Ovary (tissue), 10 donors: ENCODE measurements at places on chromosomes 6 and 20. TPM values are rescaled to one million over a fixed set of nuclear protein-coding genes. Genes with fewer than 3 reads are reported as not detected.

The PLN gene
- total RNA-seq: 38.7 TPM

The DNAH8 gene
- under 0.01 TPM for total RNA-seq

The SLC22A3 gene
- 42.5 TPM for total RNA-seq

The TRIM27 gene
- total RNA-seq: 45.6 TPM

- H3K27ac ChIP-seq: no peak overlapping the region
- H3K4me3 ChIP-seq: no peak overlapping the region
- no peaks in the 10 kb centered on the region for H3K27me3 ChIP-seq
- no peaks in the 10 kb centered on the region for H3K36me3 ChIP-seq
- H3K4me1 ChIP-seq: peaks cover 5% of the 10 kb centered on the region
Measured at GRCh38 chr20:2658414-2659354, 5.3 kb downstream of the IDH3B start.

DNA sequence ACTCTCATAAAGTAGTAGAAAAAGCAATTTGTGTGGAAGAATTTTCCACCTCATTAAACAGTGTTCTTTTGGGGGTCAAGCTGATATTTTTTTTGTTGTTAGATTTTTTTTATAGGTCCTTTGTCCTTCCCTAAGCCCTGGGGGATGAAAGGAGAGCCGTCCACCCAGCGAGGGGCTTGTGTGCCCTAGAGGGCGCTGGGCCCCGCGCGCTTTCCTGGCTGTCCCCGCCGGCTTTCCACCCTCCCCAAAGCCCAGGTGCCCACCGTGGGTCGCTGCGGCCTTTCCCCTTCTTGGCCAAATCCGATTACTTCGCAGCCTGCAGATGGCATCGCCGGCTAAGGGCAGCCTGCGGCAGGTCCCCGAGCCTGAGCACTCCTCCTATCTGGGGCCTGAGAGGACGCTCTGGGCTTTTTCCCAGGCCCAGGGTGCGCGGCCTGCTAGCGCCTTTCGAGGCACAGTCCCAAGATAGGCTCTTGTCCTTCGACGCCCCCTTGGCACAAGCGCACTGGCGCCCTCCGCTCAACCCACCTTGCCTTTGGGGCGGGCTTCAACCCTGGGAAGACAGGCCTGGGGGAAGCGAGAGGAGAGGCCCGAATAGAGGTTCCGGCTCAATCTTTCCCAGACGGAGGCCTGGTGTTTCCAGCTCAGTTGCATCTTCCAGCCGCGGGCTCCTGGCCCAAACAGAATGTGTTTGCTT lies 33.6 kb downstream of the TFAP2A start:
- peaks cover 2% of the 10 kb centered on the region for H3K4me1 ChIP-seq
- H3K27me3 ChIP-seq: no peaks in the 10 kb centered on the region
- H3K27ac ChIP-seq: no peak overlapping the region
- H3K36me3 ChIP-seq: no peaks in the 10 kb centered on the region
- no peak for DNase-seq

GRCh38 chr6:111276736-111277135 lies 189.4 kb downstream of the SLC16A10 start:
- no peaks in the 10 kb centered on the region for H3K4me1 ChIP-seq
- H3K36me3 ChIP-seq: no peaks in the 10 kb centered on the region
- H3K4me3 ChIP-seq: no peak overlapping the region
- no peak overlapping the region for H3K27ac ChIP-seq
- DNase-seq: no peak

DNA sequence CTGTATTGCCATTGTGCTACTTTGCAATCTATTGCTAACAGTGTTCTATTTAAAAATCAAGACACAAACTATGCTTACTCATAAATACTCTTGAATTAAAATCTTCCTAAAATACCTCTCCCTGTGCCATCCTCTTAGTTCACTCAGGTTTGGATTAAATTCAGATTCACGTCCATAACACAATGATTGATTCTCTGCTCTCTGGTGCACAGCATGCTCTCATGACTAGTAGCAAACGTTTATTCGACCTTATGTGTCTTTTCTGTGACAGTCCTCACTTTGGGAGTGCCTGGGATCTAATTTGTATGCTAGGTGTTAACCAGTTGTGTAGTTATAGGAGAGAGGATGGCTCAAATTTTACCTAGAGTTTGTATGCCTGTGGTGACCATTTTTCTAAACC lies 270.4 kb upstream of the FKBP1C start:
- no peaks in the 10 kb centered on the region for H3K36me3 ChIP-seq
- no peak overlapping the region for H3K27ac ChIP-seq
- no peaks in the 10 kb centered on the region for H3K4me1 ChIP-seq
- no peak overlapping the region for H3K4me3 ChIP-seq
- no peak for DNase-seq

DNA sequence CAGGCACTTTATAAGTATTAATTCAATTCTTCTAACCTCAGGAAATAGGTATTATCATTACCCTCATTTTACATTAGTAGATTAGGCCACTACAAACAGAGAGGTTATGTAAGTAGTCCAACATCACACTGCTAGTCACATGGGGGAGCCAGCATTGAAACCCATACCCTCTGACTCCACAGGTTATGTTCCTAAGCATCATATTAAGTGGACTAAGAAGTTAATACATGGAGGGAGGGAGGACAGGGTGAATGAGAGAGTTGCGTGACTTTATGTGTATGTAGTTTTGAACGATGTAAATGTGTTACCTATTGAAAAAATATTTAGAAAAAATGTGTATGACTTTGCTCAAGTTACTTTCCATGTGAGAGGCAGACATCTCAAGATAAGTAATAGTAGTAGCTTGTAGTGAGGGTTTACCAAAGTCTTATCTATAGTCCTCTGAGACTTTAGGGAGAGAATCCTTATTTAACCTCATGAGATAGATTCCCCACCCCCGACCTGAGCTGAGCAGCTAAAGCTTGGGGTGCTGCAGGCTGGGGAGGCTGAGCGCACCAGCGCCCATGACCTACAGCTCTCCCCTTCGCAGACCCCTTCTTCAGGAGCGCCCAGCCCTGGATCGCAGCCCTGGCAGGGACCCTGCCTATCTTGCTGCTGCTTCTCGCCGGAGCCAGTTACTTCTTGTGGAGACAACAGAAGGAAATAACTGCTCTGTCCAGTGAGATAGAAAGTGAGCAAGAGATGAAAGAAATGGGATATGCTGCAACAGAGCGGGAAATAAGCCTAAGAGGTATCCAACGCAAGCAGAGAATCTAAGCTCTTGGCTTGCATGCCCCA lies 7.5 kb downstream of the BTN3A2 start:
- no peaks in the 10 kb centered on the region for H3K4me1 ChIP-seq
- no peak for DNase-seq
- H3K27me3 ChIP-seq: no peaks in the 10 kb centered on the region
- no peaks in the 10 kb centered on the region for H3K36me3 ChIP-seq
- no peak overlapping the region for H3K27ac ChIP-seq

DNA sequence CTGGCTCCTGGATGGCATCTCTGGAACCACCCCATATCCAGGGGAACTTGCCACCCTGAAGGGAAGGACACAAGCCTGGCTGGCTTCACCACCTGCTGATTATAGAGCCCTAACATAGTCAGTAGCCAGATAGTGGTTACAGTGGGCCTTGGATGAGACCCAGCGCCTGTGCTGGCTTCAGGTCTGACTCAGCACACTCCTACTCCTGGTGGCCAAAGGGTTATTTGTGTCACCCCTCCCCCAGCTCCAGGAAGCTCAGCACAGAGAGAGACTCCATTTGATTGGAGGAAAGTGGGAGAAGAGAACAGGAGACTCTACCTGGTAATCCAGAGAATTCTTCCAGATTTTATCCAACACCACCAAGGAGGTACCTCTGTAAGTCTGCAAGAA lies 12.8 kb downstream of the SNX14 start:
- H3K27ac ChIP-seq: no peak overlapping the region
- H3K27me3 ChIP-seq: no peaks in the 10 kb centered on the region
- no peaks in the 10 kb centered on the region for H3K36me3 ChIP-seq
- no peak overlapping the region for H3K4me3 ChIP-seq

- DNase-seq: no peak
- H3K4me3 ChIP-seq: no peak overlapping the region
- no peaks in the 10 kb centered on the region for H3K27me3 ChIP-seq
- no peak overlapping the region for H3K27ac ChIP-seq
- H3K36me3 ChIP-seq: no peaks in the 10 kb centered on the region
- H3K4me1 ChIP-seq: peaks cover 2% of the 10 kb centered on the region
Measured at GRCh38 chr6:34316431-34317171, 67.8 kb upstream of the SMIM29 start.

- no peaks in the 10 kb centered on the region for H3K36me3 ChIP-seq
- no peaks in the 10 kb centered on the region for H3K27me3 ChIP-seq
- H3K4me1 ChIP-seq: no peaks in the 10 kb centered on the region
- no peak overlapping the region for H3K27ac ChIP-seq
- no peak overlapping the region for H3K4me3 ChIP-seq
Measured at GRCh38 chr6:3977875-3978711, 100.8 kb downstream of the FAM217A start.

- H3K4me3 ChIP-seq: no peak overlapping the region
- no peaks in the 10 kb centered on the region for H3K36me3 ChIP-seq
- DNase-seq: no peak
Measured at GRCh38 chr20:3922223-3922982, 33.2 kb downstream of the PANK2 start.

DNA sequence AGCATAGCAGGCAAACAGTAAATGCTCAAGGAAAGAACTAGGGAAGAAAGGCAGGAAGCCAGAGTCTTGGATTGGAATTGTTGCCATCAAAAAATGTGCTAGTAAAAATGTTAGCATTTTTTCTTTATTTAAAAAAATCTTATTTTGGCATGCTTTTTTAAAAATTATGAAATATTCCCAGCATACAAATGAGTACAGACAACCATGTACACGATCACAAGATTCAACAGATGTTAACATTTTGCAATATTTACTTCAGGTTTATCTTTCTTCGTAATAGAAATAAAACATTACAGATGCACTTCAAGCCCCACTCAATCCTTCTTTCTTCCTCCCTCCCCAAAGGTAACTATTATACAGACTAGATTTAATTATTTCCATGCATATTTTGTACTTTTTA lies 27.4 kb upstream of the NOP56 start:
- no peak overlapping the region for H3K27ac ChIP-seq
- H3K4me3 ChIP-seq: no peak overlapping the region
- H3K36me3 ChIP-seq: no peaks in the 10 kb centered on the region
- no peak for DNase-seq

DNA sequence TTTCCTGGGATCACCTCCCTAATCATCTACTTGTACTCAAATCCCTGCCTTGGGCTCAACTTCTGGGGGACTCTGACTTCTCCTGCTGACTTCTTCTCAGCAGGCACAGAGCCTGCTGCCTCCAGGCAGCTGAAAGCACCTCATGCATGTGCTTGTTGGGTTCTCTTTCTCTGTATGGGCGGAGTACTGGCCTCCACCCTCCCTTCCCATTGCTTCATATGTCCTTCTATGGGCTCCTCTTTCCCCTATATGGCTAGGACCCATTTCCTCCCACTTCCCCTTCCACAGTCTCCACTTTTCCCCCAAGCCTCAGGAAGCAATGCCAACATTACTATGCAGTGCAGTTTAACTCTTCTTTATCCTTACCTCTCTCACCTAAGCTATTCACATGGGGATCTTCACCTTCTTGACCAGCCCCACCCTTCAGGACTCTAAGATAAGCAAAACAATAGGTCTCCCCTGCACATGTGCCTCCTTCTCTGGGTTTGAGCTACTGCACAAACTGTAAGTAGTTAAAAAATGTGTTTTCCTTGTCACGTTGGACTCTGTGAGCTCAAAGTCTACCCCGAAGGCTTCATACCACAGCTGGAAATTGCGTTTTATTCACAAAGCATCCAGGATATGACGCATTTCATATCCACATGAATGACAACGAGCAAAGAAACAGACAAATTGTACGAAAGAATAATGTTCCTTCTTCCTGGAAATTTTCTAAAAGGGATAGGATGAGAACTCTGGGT lies 93.7 kb downstream of the CDS2 start:
- H3K27ac ChIP-seq: no peak overlapping the region
- H3K4me1 ChIP-seq: no peaks in the 10 kb centered on the region
- H3K27me3 ChIP-seq: no peaks in the 10 kb centered on the region
- no peaks in the 10 kb centered on the region for H3K36me3 ChIP-seq

DNA sequence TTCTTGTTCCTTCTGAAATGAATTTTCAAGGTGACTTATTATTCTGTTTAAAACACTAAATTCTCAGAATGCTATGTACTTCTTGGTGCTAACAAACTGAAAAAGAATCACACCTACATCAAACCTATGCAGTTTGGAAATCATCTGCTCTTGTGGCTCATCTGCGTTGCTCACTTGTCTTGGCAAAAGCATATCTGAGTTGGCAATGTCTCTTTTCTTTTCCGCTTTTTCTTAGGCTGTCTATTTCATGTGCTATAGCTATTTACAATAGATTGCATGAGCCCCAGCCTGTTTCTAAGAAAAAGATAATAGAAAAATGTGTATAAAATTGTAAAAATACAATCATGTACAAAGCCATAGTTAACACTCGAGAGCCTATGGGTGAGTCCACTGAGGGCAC lies 348.9 kb upstream of the AGPAT4 start:
- no peaks in the 10 kb centered on the region for H3K4me1 ChIP-seq
- H3K4me3 ChIP-seq: no peak overlapping the region
- no peak for DNase-seq
- H3K27ac ChIP-seq: no peak overlapping the region
- H3K27me3 ChIP-seq: no peaks in the 10 kb centered on the region

- no peaks in the 10 kb centered on the region for H3K36me3 ChIP-seq
- peaks cover 5% of the 10 kb centered on the region for H3K4me1 ChIP-seq
- no peak overlapping the region for H3K4me3 ChIP-seq
Measured at GRCh38 chr6:20126789-20127653, 85.2 kb downstream of the MBOAT1 start.

GRCh38 chr20:52132337-52132736 lies 59.2 kb downstream of the ZFP64 start:
- H3K4me3 ChIP-seq: no peak overlapping the region
- H3K27ac ChIP-seq: no peak overlapping the region
- no peak for DNase-seq
- H3K4me1 ChIP-seq: no peaks in the 10 kb centered on the region
- H3K36me3 ChIP-seq: no peaks in the 10 kb centered on the region
- no peaks in the 10 kb centered on the region for H3K27me3 ChIP-seq

DNA sequence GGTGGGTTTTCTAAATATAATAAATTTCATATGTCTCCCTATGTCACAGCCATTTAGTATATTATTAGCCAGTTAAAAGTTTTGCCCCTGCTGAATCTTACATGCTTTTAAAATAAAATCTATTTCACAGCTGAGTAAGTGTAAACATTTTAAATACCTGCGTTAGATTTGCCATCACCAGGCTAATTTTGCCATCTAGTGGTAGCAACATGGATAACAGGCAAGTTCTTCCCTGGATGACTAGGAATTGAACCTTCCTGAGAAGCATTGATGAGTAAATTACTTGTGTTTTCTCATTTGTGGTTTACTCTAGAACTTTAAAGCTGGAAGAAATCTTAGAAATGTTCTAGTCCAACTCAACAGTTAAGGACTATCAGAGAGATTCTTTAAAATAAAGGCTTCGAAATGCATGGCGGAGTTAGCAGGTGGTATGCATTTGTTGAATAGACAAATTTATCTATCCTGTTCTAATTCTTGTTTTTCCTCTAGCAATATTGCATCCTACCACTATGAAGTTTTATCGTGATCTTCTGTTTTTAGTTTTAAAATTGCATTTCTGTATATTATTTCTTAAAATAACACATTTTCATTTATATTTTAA lies 2.6 kb downstream of the PRSS35 start:
- H3K4me1 ChIP-seq: peaks cover 6% of the 10 kb centered on the region
- DNase-seq: no peak
- H3K4me3 ChIP-seq: no peak overlapping the region
- H3K36me3 ChIP-seq: no peaks in the 10 kb centered on the region
- no peaks in the 10 kb centered on the region for H3K27me3 ChIP-seq
- H3K27ac ChIP-seq: no peak overlapping the region

GRCh38 chr6:169850154-169850553 lies 98.7 kb downstream of the ERMARD start:
- no peaks in the 10 kb centered on the region for H3K4me1 ChIP-seq
- no peak for DNase-seq
- H3K27me3 ChIP-seq: no peaks in the 10 kb centered on the region
- no peaks in the 10 kb centered on the region for H3K36me3 ChIP-seq
- H3K27ac ChIP-seq: no peak overlapping the region
- H3K4me3 ChIP-seq: no peak overlapping the region
